ENCODE measurements at places on chromosomes 13 and 19. TPM values are rescaled to one million over a fixed set of nuclear protein-coding genes. Genes with fewer than 3 reads are reported as not detected.

GRCh38 chr13:107373551-107373950 lies 805.6 kb upstream of the ARGLU1 start:
- no peak overlapping the region for H3K4me3 ChIP-seq
- H3K27me3 ChIP-seq: no peaks in the 10 kb centered on the region
- no peak overlapping the region for H3K27ac ChIP-seq
- no peaks in the 10 kb centered on the region for H3K4me1 ChIP-seq
- DNase-seq: no peak

GRCh38 chr19:38544569-38545315 lies 73.0 kb downstream of the MAP4K1 start:
- no peaks in the 10 kb centered on the region for H3K27me3 ChIP-seq
- no peak overlapping the region for H3K4me3 ChIP-seq
- no peak overlapping the region for H3K27ac ChIP-seq
- DNase-seq: no peak
- no peaks in the 10 kb centered on the region for H3K36me3 ChIP-seq

GRCh38 chr13:25046985-25047511 lies 48.9 kb upstream of the PABPC3 start:
- H3K27me3 ChIP-seq: peaks cover 5% of the 10 kb centered on the region
- H3K4me3 ChIP-seq: no peak overlapping the region
- H3K27ac ChIP-seq: no peak overlapping the region
- H3K4me1 ChIP-seq: peaks cover 9% of the 10 kb centered on the region
- DNase-seq: peak; percentile 7

- H3K4me3 ChIP-seq: no peak overlapping the region
- no peaks in the 10 kb centered on the region for H3K36me3 ChIP-seq
- H3K27ac ChIP-seq: peak overlapping the region; percentile 33
- H3K27me3 ChIP-seq: no peaks in the 10 kb centered on the region
Observed at GRCh38 chr13:98413796-98414195, 163.1 kb downstream of the STK24 start.

GRCh38 chr19:14672188-14672872 lies 2.3 kb downstream of the ADGRE3 start:
- no peak overlapping the region for H3K27ac ChIP-seq
- DNase-seq: no peak
- H3K4me3 ChIP-seq: no peak overlapping the region
- H3K36me3 ChIP-seq: no peaks in the 10 kb centered on the region
- no peaks in the 10 kb centered on the region for H3K27me3 ChIP-seq

- no peaks in the 10 kb centered on the region for H3K36me3 ChIP-seq
- DNase-seq: no peak
- H3K4me3 ChIP-seq: no peak overlapping the region
- no peaks in the 10 kb centered on the region for H3K27me3 ChIP-seq
Observed at GRCh38 chr13:112723771-112724170, 33.9 kb downstream of the ATP11A start.

GSX1 gene
- not detected for total RNA-seq

GRCh38 chr13:101325423-101325822 lies 90.9 kb downstream of the NALCN start:
- H3K27ac ChIP-seq: no peak overlapping the region
- H3K27me3 ChIP-seq: no peaks in the 10 kb centered on the region
- H3K4me3 ChIP-seq: no peak overlapping the region
- no peaks in the 10 kb centered on the region for H3K36me3 ChIP-seq
- H3K4me1 ChIP-seq: no peaks in the 10 kb centered on the region

- H3K36me3 ChIP-seq: no peaks in the 10 kb centered on the region
- no peak for DNase-seq
- H3K4me3 ChIP-seq: no peak overlapping the region
- no peaks in the 10 kb centered on the region for H3K27me3 ChIP-seq
Observed at GRCh38 chr13:48533961-48534600, 1.2 kb upstream of the RCBTB2 start.

GRCh38 chr13:79423801-79424642 lies 18.0 kb upstream of the RBM26 start:
- H3K27me3 ChIP-seq: no peaks in the 10 kb centered on the region
- H3K27ac ChIP-seq: no peak overlapping the region
- H3K4me1 ChIP-seq: no peaks in the 10 kb centered on the region
- no peak overlapping the region for H3K4me3 ChIP-seq
- H3K36me3 ChIP-seq: no peaks in the 10 kb centered on the region

- no peak overlapping the region for H3K27ac ChIP-seq
- H3K36me3 ChIP-seq: no peaks in the 10 kb centered on the region
- DNase-seq: no peak
- no peak overlapping the region for H3K4me3 ChIP-seq
- no peaks in the 10 kb centered on the region for H3K27me3 ChIP-seq
Observed at GRCh38 chr13:51357928-51358595, 18.6 kb downstream of the SERPINE3 start.

DNA sequence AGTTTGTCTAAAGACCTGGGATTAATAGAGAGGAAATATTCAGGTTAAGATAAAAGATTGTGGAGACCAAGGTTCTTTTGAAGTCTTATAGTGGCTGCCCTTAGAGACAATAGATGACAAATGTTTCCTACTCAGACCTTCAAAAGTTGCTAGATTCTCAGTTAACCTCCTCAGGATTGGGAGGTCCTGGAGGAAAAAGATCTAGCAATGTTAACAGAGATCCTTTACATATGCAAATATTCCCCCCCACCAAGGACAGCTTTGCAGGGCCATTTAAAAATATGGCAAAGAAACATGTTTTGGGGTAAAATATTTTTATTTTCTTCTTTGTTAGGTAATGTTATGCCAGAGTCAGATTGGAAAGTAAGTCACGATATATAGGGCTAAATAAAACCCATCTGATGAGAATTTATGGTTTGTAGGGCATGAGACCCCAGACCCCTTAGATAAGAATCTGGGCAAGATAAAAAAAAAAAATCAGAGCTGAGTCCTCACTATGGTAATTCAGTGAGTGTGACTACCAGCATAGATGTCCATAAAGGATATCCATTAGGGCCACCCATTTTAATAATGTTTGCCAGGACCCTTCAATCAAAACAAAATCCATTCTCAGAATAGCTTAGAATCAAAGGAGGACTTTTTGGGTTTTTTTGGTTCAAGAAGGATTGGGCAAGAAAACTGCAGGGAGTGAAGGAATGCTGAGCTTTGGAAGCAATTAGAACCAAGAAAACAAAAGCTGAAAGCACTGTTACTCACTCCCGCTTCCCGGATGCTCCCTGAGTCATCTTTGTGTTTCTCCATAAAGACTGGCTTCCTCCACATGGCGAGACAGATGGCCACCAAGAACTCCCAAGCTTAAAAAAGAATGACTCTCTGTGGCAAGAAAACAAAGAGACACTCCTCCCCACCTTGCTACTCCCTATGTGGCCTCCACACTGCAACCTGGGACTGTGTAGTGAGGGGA lies 28.2 kb downstream of the VSTM1 start:
- no peaks in the 10 kb centered on the region for H3K4me1 ChIP-seq
- H3K36me3 ChIP-seq: no peaks in the 10 kb centered on the region
- H3K27me3 ChIP-seq: no peaks in the 10 kb centered on the region
- no peak for DNase-seq

ZNF180 gene
- 22.8 TPM for total RNA-seq

- H3K27ac ChIP-seq: no peak overlapping the region
- no peak overlapping the region for H3K4me3 ChIP-seq
- peaks cover 6% of the 10 kb centered on the region for H3K4me1 ChIP-seq
- DNase-seq: no peak
- no peaks in the 10 kb centered on the region for H3K27me3 ChIP-seq
- H3K36me3 ChIP-seq: no peaks in the 10 kb centered on the region
Observed at GRCh38 chr13:28536371-28536770, 41.4 kb upstream of the FLT1 start.

INSL3 gene
- total RNA-seq: 0.89 TPM

CPAMD8 gene
- total RNA-seq: 24.2 TPM

- no peaks in the 10 kb centered on the region for H3K36me3 ChIP-seq
- no peak overlapping the region for H3K27ac ChIP-seq
Observed at GRCh38 chr19:42683917-42684513, 56.3 kb downstream of the PSG3 start.
